Nucleus accumbens (tissue), 56 donors: ENCODE measurements at places on chromosomes 13 and 19.

GRCh38 chr13:44004878-44005277 lies 125.2 kb downstream of the LACC1 start:
- no peak for DNase-seq

- DNase-seq = no peak
Measured at GRCh38 chr19:36093687-36094086, 17.3 kb upstream of the OVOL3 start.

GRCh38 chr13:69077267-69077666 lies 1030.4 kb upstream of the ATXN8OS start:
- DNase-seq = no peak

DNA sequence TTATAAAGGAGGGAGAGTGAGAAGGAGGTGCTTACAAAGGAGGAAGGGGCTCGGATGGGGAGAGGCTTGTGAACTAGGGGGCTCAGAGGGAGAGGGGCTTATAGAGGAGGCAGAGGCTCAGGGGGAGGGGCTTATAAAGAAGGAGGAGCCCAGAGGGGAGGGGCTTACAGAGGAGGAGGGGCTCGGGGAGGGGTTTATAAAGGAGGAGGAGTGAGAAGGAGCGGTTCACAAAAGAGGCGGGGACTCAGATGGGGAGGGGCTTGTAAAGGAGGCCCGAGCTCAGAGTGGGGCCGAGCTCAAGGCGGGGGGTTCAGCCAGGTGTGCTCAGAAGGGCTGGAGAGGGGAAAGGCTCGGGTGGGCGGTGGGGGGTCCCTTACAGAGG lies 500 bp downstream of the SMIM24 start:
- DNase-seq = no peak

DNA sequence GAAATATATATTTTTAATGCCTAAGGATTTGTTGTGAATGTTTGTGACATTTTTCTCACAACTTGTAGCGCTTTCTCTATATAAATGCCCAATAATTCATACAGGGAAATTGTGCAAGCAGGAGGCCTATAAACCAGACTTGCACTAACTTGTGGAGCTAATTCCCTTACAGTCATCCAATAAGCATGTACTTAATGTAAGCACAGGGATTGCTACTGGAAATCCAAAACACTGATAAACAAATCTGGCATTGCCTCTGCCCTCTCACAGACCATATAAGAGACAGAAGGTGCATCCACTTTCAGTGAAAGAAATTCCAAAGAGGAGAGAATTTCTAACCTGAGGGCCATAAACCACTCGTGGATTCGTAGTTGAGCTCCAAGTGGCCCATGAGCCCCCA lies 518.8 kb downstream of the MYO16 start:
- no peak for DNase-seq

GRCh38 chr13:110092831-110093247 lies 214.1 kb downstream of the COL4A1 start:
- DNase-seq = no peak

DNA sequence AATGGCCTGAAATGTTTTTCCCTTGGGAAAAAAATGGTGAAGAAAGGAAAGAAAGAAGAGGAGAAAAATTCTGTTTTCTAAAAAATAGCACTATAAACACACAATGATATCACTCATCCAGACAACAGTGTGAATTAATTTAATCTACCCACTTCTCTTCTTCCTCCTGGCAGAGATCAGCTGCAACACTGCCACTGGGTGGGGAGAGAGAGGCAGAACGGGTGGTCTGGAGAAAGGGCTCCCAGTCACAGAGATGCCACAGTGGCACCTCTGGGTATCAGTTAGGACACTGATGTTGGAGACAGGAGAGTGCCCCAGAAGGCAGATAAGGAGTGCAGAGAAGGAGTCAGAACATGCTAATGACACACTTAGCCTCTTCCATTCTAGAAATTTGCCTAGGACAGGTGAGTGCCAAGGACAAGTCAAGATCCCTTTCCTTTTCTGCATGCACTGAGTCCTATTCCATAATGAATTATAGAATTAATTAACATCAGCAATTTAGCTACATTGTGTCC lies 168.6 kb downstream of the SUCLA2 start:
- no peak for DNase-seq

GRCh38 chr13:43263047-43263446 lies 239.7 kb downstream of the DNAJC15 start:
- no peak for DNase-seq

DNA sequence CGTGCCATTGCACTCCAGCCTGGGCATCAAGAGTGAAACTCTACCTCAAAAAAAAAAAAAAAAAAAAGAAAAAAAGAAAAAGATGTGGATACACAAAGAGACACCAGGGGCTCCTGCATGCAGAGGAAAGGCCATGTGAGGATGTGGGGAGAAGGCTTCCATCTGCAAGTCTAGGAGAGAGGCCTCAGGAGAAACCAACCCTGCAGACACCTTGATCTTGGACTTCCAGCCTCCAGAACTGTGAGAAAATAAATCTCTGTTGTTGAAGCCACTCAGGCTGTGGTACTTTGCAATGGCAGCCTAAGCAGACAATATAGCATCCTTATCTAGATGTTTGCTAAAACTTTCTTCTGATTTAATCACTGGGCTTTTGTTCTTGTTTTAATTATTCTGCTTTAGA lies 50.3 kb downstream of the POLR1D start:
- no peak for DNase-seq

- DNase-seq = no peak
Measured at GRCh38 chr13:48739386-48739964, 85.7 kb downstream of the CYSLTR2 start.

DNA sequence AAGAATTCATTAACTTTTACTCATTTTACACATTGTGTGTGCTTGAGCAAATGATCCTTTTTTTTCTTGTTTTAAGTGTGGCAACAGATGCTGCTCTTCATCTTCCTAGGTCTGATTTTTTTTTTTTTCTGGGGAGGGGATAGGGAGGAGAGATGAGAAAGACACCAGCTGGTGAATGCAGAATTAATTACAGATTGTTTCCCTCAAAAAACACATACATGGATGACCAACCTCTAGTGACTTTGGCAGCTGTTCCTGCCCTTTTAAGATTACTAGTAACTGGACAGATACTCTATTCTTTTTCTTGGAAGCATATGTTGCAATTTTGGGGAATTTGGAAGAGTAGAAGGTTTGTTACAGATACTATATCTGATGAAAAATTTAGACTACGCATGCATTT lies 103.6 kb upstream of the MYO16 start:
- no peak for DNase-seq

DNA sequence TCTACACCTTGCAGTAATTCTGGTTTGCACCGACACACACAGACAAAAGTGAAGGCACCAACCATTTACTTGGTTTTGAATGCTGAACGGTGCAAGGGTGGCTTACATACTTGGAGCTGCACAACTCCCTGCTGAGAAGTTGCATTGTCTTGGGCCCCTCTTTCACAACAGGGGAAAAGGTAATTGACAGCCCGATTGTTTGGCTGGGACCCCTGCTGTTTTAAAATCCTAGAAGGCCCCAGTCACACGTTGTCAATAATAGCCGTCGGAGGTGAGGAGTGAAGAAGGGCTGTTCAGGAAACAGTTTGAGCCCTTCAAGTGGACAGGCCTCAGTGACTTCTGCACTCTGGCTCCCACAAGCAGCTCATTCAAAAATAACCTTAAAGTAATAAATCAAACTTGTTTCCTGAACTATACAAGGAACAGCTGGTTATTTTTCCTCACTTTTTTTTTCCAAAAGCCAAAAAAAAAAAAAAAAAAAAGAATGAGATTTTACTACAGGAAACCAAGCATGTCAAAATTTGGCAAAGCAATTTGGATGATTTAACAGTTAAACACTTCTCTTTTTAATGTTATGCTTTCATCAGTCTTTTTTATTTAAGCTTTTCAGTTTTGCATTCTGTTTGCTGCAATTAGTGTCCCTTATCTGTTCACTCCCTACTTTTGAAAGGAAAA lies 19.0 kb upstream of the SPRY2 start:
- DNase-seq = no peak

DNA sequence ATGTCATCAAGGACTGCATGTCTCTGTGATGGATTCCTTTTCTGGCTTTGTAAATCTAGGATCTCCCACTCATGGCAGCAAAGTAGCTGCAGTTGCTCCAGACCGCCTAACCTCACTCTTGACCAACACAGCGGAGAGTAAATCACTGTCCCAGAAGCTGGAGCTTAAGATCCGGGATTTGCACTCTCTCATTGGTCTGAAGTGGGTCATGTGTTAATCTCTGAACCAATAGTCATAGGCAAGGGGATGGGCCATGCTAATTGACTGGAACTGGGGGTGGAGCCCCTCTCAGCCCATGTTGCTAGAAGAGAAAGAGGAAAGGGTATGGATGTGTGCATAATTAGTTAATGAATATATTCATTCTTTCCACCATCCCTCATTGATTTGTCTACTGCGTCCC lies 34.0 kb downstream of the VAV1 start:
- no peak for DNase-seq

GRCh38 chr13:106942563-106942962 lies 374.6 kb upstream of the ARGLU1 start:
- DNase-seq = no peak

GRCh38 chr13:49645451-49645850 lies 17.1 kb downstream of the ARL11 start:
- no peak for DNase-seq

DNA sequence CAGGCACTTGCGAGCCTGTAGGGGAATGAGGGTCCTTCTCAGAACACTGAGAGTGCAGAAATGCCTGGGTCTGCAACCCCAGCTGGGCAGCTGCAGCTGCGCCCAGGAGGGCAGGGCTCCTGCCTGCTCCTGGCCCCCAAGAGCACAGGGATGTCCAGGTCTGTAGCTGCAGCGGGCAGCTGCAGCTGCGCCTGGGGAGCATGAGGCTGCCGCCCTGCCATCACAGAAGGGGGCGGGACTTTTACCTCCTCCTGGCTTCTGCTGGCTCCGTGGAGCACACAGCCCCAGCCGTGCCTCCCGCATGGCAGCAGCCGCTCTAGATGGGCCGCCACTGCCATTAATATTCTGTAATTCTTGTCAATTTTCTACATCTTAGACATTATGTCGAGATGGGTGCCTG lies 17.8 kb downstream of the CPB2 start:
- DNase-seq = no peak
